ENCODE measurements at places on chromosomes 5 and 9.

- no peak for DNase-seq
Measured at GRCh38 chr5:65971643-65972042, 45.3 kb downstream of the ERBIN start.

DNA sequence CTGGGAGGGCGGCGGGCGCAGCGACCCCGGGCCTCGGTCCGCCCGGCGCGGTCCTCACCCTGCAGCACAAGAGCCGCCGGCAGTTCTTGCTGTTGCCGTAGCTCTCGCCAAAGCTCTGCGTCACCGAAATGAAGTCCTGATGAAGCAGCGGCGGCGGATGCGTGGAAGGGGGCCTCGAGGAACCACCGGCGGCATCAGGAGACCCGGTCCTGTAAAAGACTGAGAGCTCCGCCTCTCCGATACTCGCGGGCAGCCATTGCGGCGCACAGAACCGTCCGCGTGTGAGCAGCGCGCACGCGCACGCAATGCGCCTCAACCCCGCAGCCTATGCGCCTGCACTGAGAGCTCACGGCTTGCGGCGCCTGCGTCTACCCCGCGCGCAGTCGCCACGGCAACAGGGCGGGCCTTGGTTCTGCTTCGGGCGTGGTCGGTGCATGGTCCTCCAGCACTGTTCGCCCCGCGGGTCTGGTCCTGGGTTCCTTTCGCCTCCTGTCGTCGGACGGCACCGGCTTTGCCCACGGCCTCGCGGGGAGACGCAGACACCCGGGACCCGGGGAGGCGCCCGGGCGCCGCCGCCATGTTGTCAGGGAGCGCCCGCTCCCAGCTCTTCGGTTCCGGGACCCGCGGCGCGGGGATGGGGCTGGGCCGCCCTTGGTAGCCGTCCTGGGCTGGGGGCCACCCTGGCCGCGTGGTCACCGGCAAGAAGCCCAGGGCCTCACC is 9.3 kb upstream of the GRIN1 start:
- peak; percentile 69 for DNase-seq

DNA sequence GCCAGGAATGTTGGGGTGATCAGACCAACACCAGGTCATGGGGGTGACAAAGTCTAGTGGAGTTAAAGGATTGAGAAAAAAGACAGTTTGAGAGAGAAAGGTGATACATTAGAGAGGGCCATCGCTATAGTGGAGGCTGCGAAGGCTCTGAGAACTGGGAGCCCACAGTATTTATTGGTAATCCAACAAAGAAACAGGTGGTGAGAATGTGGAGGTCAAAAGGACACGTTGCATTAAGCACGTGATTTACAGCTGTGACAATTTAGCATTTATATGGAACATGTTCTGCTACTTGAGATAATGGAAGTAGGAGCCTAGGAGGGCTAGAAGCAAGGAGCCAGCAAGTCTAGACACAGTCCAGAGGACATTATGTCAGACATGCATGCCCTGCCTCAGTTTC is 2086.5 kb upstream of the C9orf72 start:
- no peak for DNase-seq

GRCh38 chr5:129748913-129749880 is 1.3 kb downstream of the MINAR2 start:
- DNase-seq, result no peak

- DNase-seq, result no peak
Measured at GRCh38 chr5:147956064-147956841, 49.9 kb upstream of the C5orf46 start.

- no peak for DNase-seq
Measured at GRCh38 chr5:132100672-132101261, 27.2 kb downstream of the CSF2 start.

DNA sequence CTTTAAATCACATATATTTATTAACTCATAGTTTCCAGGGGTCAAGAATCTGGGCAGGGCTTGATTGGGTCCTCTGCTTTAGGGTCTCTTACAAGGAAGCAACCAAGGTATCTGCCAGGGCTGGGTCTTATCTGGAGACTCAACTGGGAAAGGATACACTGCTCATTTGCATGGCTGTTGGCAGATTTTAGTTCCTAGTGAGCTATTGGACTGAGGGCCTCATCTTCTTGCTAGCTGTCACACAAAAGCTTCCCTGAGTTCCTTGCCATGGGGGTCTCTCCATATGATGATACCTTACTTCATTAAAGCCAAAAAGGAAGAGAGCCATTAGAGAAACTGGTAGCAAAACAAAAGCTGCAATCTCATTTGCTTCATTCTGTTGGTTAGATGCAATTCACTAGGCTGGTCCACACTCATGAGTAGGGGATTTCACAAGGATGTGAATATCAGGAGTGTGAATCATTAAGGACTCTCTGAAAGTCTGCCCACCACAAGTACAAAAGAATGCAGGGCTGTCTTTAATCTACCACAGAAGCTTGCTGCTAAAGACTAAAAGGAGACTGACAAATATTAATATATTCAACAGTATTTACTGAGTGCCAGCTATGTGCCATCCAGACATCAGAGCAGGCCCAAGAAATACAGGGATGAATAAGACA is 42.0 kb upstream of the TIMD4 start:
- no peak for DNase-seq

- DNase-seq, result no peak
Measured at GRCh38 chr9:103242025-103242424, 246.9 kb downstream of the CYLC2 start.

DNA sequence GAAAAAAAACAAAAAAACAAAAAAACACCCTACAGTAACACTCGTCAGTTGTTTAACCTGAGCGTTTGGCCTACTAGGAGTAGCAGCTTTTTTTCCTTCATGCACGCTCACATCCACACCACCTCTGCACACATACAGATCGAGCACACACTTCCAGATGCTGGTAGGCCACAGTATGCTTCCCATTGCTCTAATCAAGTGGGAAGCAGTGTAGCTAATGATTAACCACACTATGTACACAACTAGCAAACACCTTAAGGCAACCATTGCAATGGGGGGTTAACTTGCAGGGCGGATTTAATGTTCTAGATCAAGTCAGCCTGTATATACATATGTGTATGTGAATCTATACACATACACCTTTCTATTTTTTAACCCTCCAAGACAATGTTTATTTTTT is 65.5 kb upstream of the GLRX start:
- DNase-seq, result no peak

- DNase-seq, result no peak
Measured at GRCh38 chr5:96065685-96066385, 104.2 kb upstream of the ELL2 start.

DNA sequence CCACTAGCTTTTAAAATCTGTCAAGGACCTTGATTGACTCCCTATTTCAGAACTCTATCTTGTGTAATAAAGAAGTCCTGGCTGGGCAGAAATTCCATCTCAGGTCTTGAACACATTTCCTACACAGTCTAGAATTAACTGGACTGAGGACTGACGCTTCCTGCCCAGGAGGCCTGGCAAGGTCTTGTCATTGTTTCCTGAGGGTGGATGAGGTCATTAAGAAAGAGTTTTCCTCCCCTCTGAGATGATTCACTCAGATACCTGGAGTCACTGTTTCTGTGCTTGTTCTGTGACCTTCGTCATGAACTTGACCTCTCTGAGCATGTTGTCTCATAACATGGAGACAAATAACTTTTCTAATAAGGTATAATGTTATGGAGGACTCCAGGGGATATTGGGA is 10.0 kb downstream of the MTAP start:
- DNase-seq, result no peak

Data from stimulated activated CD4-positive, alpha-beta T cell treated with anti-CD3 and anti-CD28 coated beads, TNF-alpha, amount 100 ng/mL, for 1 hour (primary cell).